ENCODE measurements at places on chromosomes 2 and 18.

DNA sequence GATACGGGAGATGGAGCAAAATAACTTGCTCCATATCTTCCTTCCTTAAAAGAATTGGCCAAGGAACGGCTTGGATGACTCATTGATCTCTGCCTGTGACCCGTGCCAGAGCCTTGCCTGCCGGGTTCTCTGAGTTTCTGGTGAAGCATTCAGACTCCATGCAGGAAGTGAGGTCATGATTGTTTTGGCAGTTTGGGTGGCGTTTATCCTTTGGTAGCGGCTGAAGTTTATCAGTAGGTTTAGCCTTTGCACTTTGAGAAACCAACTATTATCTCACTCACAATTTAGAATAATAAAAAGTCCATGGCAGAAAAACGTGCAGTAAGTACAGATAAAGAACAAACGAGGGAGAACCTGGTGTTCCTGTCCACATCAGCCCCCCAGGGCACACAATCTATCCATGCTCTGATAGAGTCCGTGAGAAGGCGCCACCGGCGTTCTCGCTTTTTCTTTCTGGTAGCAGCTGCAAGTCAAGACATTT, 15.0 kb upstream of the CTAGE1 start:
- no peak for DNase-seq

GRCh38 chr18:79870301-79871025, 72.7 kb downstream of the KCNG2 start:
- no peak for DNase-seq

GRCh38 chr2:25332571-25332970, 9.2 kb downstream of the DNMT3A start:
- DNase-seq = no peak

DNA sequence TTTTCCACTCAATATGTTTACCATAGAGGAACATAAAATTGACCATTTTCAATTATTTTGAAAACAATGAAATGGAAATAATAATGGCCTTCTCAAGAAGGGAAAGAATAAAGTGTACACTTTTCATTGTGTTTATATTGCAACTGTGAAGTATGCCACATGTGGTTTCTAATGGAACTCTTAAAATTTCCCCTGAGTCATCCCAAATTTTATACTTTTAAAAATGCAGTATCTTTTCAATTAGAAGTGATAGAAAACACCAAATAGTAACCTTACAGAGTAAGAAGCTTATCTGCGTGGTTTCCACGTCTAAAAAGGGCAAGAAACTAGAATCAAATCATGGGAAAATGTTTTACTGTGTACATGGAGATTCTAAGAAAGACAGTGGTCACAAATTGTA, 70.0 kb downstream of the SCG2 start:
- no peak for DNase-seq

DNA sequence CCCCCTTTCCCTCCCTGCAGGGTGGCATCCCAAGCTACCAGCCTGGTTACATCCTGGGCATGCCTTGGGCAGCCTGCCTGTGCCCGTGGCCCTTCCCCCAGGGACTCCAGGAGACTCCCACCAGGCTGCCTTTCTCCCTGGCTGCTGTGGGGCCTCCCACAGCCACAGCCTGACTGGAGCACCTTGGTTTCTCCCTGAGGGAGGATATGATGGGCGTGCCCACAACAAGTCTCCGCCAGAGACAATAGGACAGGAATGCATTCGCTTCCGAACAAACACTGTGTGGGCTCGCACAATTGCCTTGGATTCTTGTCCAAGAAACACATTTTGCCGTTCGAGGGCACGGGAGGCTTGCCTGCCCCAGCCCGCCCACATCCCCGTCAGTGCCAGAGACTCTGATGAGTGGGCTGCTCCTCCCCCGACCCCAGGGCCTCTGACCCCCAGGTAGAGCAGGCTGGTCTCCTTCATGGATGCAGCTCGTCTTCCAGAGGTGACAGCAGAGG, 102.1 kb downstream of the SMAD7 start:
- DNase-seq = no peak

- no peak for DNase-seq
These were observed 293.9 kb upstream of the PARD3B start for GRCh38 chr2:204251158-204251997.
